Activated CD4-positive, alpha-beta T cell treated with anti-CD3 and anti-CD28 coated beads, Interleukin-2, amount 10 ng/mL, durations not matched to agents 7 days and 5 days (primary cell): ENCODE measurements at places on chromosomes 7 and 10.

DNA sequence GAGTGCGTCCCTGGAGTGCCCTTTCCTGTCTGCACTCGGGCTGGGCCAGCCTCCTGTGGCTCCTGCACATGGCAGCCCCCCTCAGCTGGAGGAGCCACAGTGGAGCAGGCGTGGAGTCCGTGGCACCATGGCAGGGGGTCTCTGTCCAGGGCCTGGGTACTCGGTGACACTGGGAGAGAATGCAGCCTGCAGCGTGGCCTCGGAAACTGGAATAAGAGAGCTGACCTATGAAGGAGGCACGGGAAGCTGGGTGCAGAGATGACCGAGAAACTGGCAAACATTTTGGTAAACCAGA is 25.8 kb upstream of the WDFY4 start:
- no peak for DNase-seq

- no peak for DNase-seq
Observed at GRCh38 chr10:77390481-77390891, 247.1 kb downstream of the KCNMA1 start.

GRCh38 chr7:15719311-15719710 is 32.8 kb upstream of the MEOX2 start:
- DNase-seq: no peak

- DNase-seq: no peak
Observed at GRCh38 chr7:146661435-146661834, 544.8 kb downstream of the CNTNAP2 start.

DNA sequence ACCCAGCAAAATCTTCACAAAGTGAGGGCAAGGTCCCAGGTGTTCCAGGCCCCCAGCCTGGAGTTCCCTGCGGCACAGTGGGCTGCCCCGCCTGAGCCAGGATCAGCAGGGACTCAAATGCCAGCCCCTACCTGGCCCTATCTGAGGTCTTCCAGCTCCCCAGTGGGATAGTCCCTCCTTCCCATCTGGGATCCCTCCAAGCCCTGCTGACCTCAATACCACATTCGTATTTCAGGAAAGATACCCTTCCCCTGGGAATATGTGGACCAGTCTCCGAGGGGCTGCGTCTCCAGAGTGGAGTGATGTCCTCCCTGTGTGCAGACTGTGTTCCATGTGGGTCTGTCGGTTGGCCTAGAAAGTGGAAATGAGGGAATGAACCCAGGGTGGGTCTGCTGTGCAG is 40.9 kb downstream of the ELFN1 start:
- DNase-seq: no peak

DNA sequence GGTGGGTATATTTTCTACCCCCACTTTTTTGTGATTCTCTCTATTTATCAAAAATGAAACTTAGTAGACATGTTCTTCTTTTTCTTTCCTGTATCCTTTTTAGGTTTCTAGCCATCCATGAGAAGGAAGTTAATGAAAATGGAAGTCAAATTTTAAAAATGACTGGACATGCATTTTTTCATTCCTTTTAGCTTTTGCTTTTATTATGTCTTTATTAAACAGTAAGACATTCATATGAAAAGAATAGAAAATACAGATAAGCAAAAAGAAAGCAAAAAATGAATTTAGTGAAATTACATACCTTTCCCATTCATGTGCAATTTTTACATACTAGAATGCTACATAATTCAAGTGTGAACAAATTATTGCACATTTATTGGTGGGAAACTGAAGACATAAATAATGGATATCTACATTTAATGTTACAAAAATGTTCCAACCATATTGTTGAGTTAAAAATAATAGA is 88.7 kb downstream of the CPED1 start:
- no peak for DNase-seq
